ENCODE measurements at places on chromosomes 5 and 9.

GRCh38 chr5:76326577-76327302, 76.3 kb upstream of the IQGAP2 start:
- DNase-seq: no peak

- no peak for DNase-seq
Observed at GRCh38 chr9:122377241-122378164, 6.7 kb downstream of the PTGS1 start.

DNA sequence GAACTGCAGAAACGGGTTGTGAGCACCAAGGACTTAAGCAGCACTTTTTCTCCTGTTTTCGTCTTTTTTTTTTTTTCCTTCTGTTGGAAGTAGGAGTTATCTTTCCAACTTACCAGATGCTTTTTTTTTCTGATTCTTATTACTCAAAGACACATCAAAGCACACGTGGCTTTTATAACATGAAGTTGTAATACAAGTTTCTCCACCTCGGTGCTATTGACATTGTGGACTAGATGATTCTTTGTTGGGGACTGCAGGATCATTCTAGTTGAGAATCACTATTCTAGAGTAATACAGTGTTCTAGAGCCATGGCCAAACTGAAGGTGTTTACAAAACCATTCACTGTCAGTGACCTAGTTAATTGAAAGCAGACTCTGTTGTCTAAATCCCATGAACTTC, 51.5 kb downstream of the MYO10 start:
- DNase-seq: no peak

- DNase-seq: no peak
Observed at GRCh38 chr9:76654051-76654461, 110.2 kb upstream of the PCA3 start.

- no peak for DNase-seq
Observed at GRCh38 chr9:34185778-34186551, 7.1 kb downstream of the UBAP1 start.

DNA sequence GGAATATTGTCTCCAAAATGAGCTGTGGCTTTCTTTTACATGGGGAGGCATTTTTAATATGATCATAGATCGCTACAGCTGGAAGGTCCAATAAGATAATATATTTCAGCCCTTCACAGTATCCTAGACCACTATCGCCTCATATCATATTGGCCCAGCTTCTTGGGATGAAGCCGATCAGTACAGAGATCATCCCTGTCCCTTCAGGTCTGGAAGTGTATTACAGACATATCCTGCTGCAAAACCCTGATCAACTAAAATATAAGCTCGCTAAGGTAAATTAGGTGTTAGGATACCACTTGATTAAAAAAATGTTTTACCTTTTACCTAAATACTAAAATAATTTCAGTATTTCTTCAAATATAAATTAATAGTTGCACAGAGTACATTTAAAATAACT, 41.7 kb downstream of the JAKMIP2 start:
- DNase-seq: no peak

- no peak for DNase-seq
Observed at GRCh38 chr5:115895821-115896220, 54.1 kb downstream of the AP3S1 start.

DNA sequence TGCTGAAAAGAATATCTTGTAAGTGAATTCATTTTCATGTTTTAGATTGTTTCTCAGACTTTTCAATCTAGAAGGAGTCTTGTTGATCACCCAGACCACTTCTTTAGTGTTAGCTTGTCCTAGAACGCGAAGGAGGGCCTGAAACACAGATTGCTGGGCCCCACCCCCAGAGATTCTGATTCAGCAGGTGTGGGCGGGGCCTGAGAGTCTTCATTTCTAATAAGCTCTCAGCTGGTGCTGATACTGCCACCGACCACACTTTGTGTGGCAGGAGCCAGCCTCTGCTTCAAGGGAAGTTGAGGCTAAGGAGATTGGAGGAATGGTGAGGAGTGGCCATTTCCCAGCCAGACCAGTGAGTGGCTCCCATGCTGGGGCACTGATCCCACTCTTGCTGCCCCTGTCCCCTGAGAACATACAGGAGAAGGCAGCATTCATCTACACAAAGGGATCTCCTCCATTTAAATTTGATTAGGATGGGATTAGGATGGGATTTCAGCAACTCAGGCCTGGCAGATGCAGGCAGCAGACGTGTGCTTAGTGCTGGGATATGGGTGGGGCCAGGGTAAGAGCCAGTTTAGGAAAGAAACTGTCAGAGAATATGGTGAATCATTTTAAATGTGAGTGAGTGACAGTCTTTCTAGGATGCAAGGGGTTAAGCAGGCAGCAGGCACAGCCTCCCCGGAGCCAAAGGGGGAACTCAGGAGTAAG, 35.9 kb downstream of the ZNF618 start:
- no peak for DNase-seq

DNA sequence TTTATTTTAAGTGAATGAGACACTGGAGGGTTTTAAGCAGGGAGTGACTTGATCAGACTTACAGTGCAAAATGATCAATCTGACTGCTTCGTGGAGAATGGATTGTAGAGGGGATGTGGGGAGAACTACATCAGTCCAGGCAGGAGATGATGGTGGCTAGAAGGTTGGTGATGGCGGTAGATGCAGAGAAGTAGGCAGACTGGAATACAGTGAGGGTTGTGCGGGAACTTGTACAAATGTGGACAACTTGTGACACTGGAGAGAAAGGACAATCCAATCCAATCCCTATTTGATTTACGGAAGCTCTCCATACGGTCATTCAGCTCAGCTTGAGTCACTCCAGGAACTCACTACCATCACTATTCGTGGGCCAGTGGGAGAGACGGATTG, 593 bp downstream of the TIGD6 start:
- DNase-seq: no peak

DNA sequence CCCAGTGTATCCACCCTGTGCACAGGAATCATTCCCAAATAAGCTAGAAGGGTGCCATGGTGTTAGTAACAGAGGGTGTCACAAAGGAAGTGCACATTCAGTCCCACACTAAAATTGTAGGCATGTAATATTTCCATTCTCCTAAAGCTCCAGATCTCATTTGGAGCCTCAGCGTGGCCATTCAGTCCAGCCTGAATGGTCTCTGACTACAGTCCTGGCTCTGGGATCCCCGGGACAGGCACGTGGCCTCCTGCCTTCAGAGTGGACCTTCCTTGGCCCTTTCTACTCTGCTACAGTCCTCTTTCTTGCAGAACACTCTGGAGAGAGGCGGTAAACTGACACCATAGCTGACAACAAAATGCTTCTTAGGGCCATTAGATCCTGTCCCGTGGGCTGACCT, 243.9 kb downstream of the IRX2 start:
- no peak for DNase-seq

GRCh38 chr9:87525546-87526303, 28.1 kb downstream of the DAPK1 start:
- no peak for DNase-seq

- DNase-seq: no peak
Observed at GRCh38 chr5:88674356-88675167, 208.4 kb downstream of the MEF2C start.
